Fibroblast of lung (primary cell): ENCODE measurements at places on chromosomes 3 and 15. TPM values are rescaled to one million over a fixed set of nuclear protein-coding genes. Genes with fewer than 3 reads are reported as not detected.

Gene C2CD4A
- total RNA-seq = not detected in 2 replicates

GRCh38 chr15:71151081-71151480 is 35.8 kb downstream of the THSD4 start:
- no peaks in the 10 kb centered on the region for H3K36me3 ChIP-seq
- no peak overlapping the region for H3K4me3 ChIP-seq
- DNase-seq = peak; percentile 93
- no peaks in the 10 kb centered on the region for H3K27me3 ChIP-seq
- H3K4me1 ChIP-seq = no peaks in the 10 kb centered on the region

DNA sequence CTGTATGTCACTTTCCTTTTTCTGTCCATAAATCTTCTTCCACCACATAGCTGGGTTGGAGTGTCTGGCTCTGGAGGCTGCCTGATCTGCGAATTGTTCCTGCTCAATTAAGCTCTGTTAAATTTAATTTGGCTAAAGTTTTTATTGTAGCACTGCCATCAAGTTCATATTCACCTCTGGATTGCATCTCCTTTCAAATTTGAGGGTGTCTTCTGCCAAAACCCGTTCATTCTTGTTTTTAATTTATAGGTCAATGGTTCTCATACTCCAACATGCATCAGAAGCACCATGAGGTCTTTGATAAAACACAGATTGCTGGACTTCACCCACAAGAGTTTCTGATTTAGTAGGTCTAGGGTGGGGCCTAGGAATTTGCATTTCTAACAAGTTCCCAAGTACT is 276.5 kb upstream of the NECTIN3 start:
- H3K27ac ChIP-seq = no peak overlapping the region
- H3K4me1 ChIP-seq = no peaks in the 10 kb centered on the region
- H3K27me3 ChIP-seq = no peaks in the 10 kb centered on the region
- no peaks in the 10 kb centered on the region for H3K36me3 ChIP-seq
- DNase-seq = no peak

GRCh38 chr3:132593241-132593946 is 3.7 kb upstream of the ACKR4 start:
- no peaks in the 10 kb centered on the region for H3K36me3 ChIP-seq
- peak; percentile 46 for DNase-seq
- H3K4me3 ChIP-seq = no peak overlapping the region
- peak overlapping the region; percentile 87 for H3K27ac ChIP-seq
- H3K27me3 ChIP-seq = no peaks in the 10 kb centered on the region
- peaks cover 18% of the 10 kb centered on the region for H3K4me1 ChIP-seq

Gene LIPC
- 3.1 and 4.0 TPM in 2 replicates for total RNA-seq

DNA sequence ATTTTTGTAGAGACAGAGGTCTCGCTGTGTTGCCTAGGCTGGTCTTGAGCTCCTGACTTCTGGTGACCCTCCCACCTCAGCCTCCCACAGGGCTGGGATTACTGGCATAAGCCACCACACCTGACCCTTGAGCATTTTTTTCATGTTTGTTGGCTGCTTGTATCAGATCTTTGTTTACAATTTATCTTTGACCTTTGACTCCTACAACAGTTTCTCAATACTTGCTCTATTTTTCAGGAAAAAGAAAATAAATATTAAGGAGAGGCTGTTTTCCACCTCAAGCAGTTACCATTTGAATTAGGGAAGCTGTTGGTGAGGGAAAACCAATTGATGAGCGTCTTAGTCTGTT is 44.5 kb downstream of the LIMD1 start:
- H3K36me3 ChIP-seq = peaks cover 2% of the 10 kb centered on the region
- peaks cover 40% of the 10 kb centered on the region for H3K4me1 ChIP-seq
- H3K27ac ChIP-seq = peak overlapping the region; percentile 11
- no peak for DNase-seq

Gene KBTBD8
- 1.0 and 2.3 TPM in 2 replicates for total RNA-seq

GRCh38 chr3:159813822-159814531 is 174.7 kb upstream of the IL12A start:
- no peak overlapping the region for H3K4me3 ChIP-seq
- no peak for DNase-seq
- H3K27ac ChIP-seq = no peak overlapping the region
- peaks cover 2% of the 10 kb centered on the region for H3K4me1 ChIP-seq
- no peaks in the 10 kb centered on the region for H3K27me3 ChIP-seq
- H3K36me3 ChIP-seq = peaks cover 3% of the 10 kb centered on the region

Gene FEZF2
- total RNA-seq = not detected in 2 replicates

DNA sequence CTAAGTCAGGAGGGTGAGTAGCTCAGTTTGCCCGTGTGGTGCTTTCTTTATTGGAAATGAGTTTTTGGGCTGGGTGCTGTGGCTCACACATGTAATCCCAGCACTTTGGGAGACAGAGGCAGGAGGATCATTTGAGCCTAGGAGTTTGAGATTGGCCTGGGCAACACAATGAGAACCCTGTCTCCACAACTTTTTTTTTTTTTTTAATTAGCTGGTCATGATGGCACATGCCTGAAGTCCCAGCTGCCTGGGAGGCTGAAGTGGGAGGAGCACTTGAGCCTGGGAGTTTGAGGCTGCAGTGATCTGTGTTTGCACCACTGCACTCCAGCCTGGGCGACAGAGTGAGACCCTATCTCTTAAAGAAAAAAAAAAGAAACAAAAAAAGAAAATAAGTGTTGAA is 174.9 kb downstream of the NSMCE3 start:
- no peak overlapping the region for H3K4me3 ChIP-seq
- H3K36me3 ChIP-seq = no peaks in the 10 kb centered on the region
- no peaks in the 10 kb centered on the region for H3K27me3 ChIP-seq
- H3K27ac ChIP-seq = no peak overlapping the region
- no peak for DNase-seq
- no peaks in the 10 kb centered on the region for H3K4me1 ChIP-seq

DNA sequence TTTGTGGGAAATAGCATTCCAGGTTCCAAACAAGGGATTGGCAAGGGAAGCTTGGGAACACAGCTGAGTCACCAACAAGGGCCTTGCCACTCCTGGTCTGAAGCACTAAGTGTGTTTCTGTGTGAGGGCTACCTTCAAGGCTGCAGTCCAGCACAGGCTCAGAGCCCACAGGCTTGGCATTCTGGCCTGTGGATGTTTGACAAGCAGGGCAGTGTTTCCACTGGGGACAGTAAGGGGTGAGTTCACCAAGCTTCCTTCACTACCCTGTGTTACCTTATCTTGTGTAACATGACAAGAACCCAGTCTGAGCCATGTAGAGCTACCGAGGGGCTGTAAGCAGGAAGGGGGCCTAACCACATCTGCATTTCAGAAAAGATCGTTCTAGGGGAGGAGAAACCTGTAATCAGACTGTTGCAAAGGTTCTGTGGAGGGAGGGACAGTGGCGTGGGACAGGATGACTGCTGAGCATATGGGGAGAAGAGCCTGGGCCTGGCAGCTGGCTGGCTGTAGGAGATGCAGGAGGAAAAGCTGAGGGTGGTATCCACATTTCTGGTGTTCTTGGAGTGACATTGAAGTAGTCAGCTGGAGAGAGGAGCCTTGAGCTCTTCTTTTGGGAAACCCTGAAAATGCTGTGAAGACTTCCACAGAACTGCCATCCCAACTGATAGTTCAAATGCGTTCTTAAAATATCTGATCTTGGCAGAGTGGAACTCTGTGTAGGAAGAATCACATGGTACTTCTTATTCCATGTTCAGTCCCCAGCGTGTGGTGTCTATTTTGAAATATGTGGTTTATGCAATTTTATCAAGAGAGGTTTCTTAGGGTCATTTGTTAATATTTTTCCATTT is 61.3 kb downstream of the CTDSPL start:
- H3K27ac ChIP-seq = peak overlapping the region; percentile 38
- no peak overlapping the region for H3K4me3 ChIP-seq
- peak; percentile 46 for DNase-seq

Gene SLC9C1
- under 0.01 TPM in 1 of 2 replicates, not detected in the other for total RNA-seq

DNA sequence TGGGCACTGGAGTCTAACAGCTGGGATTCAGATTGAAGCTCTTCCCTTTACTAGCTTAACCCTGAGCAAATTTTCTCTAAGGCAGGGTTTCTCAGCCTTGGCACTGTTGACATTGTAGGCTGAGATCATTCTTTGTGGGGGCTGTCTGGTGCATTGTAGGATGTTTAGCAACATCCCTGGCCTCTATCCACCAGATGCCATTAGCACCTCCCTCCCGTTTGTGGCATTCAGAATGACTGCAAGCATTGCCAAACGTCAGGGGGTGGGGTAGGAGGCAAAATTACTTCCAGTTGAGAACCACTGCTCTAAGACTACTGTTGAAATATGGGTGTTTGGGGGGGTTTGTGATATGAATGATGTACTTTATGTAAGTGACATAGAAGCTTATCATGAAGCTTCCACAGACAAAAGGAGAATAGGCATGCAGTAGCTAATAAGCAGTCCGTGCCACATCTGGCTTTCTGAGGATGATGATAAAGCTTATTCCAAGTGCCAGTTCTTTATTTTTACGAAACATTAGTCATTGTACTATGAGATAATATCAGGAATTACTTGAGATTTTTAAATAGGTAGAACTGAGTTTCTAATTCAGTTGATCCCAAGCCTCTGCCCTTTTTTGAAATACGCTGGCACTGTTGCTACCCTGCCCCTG is 39.3 kb downstream of the NKIRAS1 start:
- no peak overlapping the region for H3K27ac ChIP-seq
- no peaks in the 10 kb centered on the region for H3K36me3 ChIP-seq
- DNase-seq = peak; percentile 86

Gene STXBP5L
- not detected in 2 replicates for total RNA-seq

DNA sequence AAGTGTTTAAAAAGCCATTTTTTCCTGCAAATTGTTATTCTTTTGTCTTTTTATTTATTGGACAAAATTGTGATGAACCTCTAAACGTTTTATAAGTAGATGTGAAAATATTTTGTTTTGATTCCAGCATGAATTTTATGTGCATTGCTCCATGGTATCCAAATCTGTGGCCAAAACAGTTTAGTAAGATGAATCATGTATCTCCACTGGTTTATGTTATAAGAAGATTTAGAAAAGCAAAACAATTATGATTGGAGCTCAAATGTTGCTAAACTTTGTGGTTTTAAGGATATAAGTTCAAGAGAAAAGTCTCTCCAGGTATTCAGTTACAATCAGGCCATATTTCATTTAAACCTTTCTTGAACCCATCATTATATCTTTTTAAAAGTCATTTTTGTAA is 80.9 kb downstream of the NECTIN3 start:
- peak; percentile 6 for DNase-seq
- H3K4me1 ChIP-seq = peaks cover 4% of the 10 kb centered on the region
- no peaks in the 10 kb centered on the region for H3K27me3 ChIP-seq
